ENCODE measurements at places on chromosomes 1 and 21. TPM values are rescaled to one million over a fixed set of nuclear protein-coding genes. Genes with fewer than 3 reads are reported as not detected.

DNA sequence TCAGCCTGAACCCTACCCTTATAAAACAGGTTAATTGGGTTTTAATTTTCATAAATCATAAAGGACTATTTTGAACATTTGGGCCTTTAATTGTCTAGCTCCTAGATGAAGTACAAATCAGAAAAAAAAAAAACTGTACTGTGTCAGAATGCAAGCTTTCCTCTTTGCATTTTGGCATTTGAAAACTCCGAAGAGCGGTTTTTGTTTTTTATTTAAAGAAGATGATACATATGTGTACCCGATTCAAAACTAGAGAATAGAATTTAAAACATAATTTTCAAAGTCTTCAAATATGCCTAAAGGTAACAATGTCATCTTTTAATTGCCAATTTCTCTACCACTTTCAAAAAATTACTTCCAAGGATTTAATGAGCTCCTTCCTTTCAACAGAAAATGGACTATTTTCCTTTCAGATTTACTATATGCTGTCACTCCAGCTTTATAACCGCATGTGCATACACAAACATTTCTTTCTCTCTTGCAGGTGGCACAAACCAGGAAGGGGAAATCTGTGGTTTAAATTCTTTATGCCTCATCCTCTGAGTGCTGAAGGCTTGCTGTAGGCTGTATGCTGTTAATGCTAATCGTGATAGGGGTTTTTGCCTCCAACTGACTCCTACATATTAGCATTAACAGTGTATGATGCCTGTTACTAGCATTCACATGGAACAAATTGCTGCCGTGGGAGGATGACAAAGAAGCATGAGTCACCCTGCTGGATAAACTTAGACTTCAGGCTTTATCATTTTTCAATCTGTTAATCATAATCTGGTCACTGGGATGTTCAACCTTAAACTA is 33.7 kb downstream of the MRPL39 start:
- DNase-seq = no peak

The SERTAD4 gene
- total RNA-seq = 8.2 TPM

- no peak for DNase-seq
Observed at GRCh38 chr1:206882555-206882954, 14.7 kb upstream of the IL24 start.

GRCh38 chr1:236035681-236036101 is 29.2 kb downstream of the NID1 start:
- no peak for DNase-seq

GRCh38 chr1:171780583-171781175 is 781 bp upstream of the METTL13 start:
- DNase-seq = no peak

The KISS1 gene
- 0.34 TPM for total RNA-seq

DNA sequence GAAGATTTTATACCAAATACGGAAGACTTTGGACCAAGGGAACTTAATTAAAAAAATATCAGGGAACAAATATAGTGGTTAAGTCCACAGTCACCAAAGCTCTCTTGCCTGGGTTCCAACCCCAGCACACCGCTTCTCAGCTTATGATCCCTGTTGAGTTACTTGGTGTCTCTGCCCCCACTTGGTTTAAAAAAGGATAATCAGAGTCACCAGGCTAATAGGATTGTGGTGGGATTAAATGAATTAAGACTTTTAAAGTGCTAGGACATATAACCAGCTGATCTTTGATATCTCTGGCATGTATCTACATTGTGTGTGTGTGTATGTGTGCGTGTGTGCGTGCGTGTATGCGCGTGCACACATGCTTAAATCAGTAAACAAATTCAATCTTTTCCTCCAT is 474.7 kb upstream of the DAB1 start:
- no peak for DNase-seq

DNA sequence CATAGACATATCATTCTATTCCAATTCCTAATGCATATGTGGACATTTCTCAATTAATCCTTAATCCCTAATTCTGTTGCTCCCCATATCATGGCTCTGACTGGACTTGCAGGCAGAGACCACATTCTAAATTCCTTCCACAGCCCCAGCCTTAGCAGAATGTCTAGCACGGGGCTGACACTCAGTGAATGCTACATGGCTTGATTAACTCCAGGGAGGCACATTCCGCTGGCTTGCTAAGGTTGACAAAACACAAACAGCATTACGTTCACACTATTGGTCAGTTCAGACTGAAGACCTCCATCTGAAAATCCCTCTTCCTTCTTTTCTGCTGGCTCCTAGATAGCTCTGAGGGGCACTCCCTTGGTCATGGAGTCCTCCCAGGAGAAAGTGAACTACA is 119.4 kb downstream of the ASTN1 start:
- DNase-seq = no peak

The S1PR1 gene
- total RNA-seq = 21.5 TPM

- no peak for DNase-seq
Observed at GRCh38 chr1:156963621-156964020, 43.2 kb downstream of the LRRC71 start.

DNA sequence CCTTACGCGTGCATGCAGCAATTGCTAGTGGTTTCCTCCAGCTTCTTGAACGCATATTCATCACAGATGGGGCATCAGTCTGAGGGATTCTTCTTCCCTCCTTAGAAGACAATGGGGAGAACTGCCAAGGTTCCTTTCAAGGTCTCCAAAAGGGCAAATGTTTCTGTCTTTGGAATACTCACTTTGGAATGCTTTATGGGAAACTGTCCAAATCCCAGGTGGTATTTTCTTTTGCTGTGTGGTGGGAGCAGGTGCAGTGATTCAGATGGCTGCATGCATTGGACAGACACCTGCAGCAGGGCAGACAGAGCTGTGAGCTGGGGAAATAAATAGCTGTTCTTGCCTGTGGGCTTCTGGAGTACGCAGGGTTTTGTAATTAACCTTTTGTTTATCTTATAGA is 40.5 kb downstream of the URB2 start:
- DNase-seq = no peak

DNA sequence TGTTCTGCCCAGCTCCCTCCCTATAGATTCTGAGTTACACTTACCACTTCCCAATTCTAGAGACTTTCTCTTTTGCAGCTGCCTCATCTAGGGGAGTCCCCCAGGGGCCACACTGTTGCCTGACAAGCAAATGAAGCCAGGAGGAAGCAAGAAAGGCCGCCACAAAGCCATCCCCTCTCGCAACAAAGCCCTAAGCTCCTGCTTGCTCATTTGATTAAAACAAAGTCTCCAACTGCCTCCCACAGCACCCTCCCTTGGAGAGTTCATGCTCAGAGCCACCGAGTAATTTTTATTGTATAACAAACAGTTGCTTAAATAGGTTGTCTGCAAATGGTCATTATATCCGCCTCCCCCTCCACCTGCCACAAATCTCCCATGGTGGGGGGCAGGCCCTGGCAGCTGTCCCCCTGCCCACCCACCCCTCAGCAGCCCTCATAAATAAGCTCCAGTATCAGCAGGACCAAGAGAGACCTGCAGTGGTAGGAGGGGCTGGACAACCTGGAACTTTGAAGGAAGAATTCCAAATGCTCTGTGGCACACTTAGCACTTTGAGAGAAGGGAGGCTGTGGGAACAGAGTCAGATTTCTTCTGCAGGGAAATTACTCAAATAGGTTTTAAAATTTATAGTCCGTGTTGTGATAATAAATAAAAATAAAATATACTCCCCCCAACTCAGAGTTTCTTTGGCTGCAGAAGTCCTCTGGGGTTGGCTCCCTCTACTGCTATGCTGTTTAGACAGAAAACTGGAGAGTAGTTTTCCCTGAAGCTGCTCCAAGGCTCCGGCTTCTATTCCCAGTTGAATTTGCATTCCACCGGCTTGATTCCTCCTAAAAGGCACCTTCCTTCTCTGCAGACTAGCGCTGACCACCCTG is 237.5 kb downstream of the TTLL7 start:
- DNase-seq = no peak

The CAP1 gene
- 141 TPM for total RNA-seq

DNA sequence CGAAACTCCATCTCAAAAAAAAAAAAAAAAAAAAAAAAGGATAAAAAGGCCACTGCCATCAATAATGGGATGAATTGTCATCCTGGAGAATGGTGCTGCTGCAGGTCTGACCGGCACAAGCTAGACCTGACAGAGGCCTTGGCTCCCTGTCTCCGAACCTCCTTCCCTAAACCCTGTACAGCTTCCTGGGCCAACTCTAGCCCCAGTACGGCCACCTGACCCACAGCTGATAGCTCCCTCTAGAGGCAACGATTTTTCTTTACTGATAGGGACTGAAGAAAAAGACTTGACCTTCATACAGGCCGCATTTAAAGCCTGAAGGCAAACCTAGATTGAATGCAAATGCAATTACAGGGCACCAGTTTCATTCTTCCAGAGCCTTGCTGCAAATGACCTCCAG is 30.7 kb downstream of the NOL9 start:
- DNase-seq = no peak

- peak; percentile 39 for DNase-seq
Observed at GRCh38 chr1:167221126-167221737, 546 bp downstream of the POU2F1 start.

GRCh38 chr21:42563686-42564085 is 50.0 kb downstream of the SLC37A1 start:
- DNase-seq = no peak

DNA sequence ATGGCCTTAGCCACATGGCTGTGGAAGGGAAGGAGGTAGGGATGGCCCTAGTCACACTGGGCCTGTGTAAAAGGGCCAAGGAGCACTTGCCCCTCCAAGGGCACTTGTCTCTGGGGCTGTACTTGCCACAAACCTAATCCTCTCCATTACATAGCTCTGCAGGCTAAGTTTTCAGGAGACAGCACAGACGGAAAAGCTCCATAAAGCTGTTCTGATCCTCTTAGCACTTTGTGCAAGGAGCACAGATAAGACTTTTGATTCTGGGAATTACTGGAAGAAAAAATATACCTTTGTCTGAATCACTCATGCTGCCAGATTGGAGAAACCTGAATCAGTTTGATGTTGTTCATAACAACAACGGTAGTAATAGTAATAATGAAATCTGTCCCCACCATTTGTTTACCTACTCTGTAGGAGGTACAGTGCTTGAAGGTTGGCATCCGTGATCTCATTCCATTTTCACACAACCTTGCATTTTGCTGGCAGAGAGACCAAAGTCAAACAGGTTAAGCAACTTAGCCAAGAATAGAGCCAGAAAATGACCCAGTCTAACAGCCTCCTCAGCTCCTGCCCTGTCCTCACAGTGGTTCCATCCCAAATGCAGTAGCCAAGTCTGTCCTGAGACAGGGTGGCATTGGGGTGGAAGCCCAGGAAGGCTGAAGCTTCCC is 207.1 kb downstream of the ROR1 start:
- no peak for DNase-seq

- DNase-seq = no peak
Observed at GRCh38 chr21:38430401-38430984, 67.8 kb downstream of the ERG start.

DNA sequence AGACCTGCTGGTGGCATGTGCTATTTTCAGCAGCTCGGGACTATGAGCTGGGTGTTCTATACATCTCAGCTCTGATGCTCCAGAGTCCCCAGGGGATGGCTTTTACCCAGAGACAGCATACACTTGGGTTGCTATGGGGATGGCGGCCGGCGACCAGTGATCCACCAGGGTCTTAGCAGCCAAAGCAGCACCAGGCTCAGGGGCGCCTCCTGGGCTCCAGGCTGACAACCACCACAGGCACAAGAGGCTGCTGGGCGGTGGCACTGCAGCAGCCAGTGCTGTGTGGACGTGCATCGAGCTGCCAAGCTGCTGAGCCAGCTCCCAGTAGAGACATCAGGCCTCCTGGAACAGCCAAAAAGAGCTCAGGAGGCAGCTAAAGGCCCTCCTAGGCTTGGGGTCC is 37.6 kb upstream of the CLSTN1 start:
- DNase-seq = no peak

The RGS1 gene
- total RNA-seq = not detected

GRCh38 chr1:119081700-119082099 is 58.8 kb downstream of the WARS2 start:
- DNase-seq = no peak

GRCh38 chr1:51898090-51898734 is 19.7 kb upstream of the NRDC start:
- DNase-seq = no peak

The RHBDL2 gene
- not detected for total RNA-seq

DNA sequence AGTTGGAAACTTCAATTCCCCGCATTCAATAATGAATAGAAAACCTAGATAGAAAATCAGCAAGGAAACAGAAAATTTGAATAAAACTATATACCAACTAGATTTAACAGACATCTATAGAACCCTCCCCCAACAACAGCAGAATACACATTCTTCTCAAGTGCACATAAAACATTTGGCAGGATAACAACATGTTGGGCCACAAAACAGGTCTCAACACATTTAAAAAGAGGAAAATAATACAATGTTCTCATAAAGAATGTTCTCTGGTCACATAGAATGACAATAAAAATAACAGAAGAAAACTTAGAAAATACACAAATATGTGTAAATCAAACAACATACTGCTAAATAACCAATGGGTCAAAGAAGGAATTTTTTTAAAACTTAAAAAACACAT is 24.9 kb downstream of the ITGB3BP start:
- DNase-seq = no peak

- no peak for DNase-seq
Observed at GRCh38 chr21:26833460-26833939, 11.7 kb downstream of the ADAMTS1 start.

GRCh38 chr1:89873770-89874169 is 52.9 kb downstream of the LRRC8D start:
- DNase-seq = no peak

The HCRTR1 gene
- 0.98 TPM for total RNA-seq

DNA sequence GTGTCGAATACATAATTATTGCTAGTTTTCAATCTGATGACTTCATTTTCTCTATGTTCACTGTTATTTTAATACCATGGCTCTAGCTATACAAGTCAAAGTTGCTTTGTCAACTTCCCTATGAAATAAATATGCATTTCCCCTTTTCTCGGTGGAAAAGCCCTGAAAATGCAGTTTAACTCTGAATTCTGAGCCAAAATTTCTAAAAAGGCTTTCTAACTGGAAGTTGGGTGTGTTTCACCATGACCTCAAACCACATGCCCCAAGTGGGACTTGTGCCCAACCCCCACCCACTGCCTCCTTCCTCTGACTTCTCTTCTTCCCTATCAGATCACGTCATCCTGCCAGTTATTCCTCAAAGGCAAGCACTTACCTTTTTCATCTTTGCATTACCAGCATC is 8.9 kb downstream of the MKNK1 start:
- no peak for DNase-seq

The ACTA1 gene
- total RNA-seq = 3.6 TPM

DNA sequence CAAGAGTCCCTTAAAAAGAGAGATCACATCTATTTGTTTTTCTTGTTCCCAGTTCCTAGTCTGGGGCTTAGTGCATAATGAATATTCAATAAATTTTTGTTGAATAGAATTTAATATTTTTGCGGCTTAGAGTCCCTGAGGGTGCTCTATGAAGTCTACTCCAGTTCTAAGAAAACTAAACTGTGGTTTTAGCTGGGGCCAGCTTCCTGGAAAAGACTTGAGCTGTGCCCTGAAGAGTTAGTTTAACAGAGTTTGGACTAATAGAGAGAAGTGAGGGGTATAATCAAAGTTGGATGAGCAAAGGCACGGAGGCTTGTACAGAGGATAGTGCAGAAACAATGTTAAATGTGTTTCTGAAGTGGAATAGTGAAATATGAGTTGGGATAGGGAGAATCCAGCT is 168.9 kb downstream of the FASLG start:
- DNase-seq = no peak
